ENCODE measurements at places on chromosomes 3 and 15. TPM values are rescaled to one million over a fixed set of nuclear protein-coding genes. Genes with fewer than 3 reads are reported as not detected.
A peak's percentile ranks its signal among the peaks of the same experiment; 100 is the strongest.

DNA sequence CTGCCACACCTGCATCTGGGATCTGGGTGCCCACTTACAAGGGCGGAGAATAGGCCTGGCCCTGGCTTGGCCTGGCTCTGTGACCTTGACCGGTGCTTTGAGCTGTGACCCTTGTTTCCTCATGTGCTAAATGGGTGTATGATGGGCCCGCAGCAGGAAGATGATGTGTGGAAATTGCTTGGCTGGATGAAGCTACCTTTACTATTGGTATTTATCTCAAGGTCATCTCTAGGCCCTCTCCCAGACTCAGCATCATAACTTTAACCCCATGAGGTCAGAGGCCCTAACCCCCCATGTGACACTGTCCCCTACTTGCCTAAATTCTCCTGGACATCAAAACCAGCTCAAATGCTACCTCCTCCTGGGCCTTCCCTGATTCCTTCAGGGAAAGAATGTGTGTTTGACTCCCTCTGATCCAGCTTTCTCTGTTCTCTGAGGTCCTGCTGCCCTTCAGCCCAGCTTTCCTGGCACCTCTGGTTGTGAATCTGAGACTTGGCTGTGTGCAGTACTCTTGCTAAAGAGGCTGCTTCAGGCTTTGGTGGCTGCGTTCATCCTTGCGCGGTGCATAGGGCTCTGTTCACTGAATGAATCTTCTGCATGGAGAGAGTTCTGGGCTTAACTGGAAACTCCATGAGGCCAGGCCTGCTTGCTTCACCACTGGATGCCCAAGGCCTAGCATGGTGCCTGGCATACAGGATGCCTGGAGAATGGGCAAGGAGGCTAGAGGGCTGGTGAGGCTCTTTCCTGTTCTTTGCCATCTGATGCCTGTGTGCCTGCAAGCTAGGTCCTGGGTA is 25.2 kb upstream of the SLC6A6 start:
- no peaks in the 10 kb centered on the region for H3K36me3 ChIP-seq
- peaks cover 11% of the 10 kb centered on the region for H3K4me1 ChIP-seq

DNA sequence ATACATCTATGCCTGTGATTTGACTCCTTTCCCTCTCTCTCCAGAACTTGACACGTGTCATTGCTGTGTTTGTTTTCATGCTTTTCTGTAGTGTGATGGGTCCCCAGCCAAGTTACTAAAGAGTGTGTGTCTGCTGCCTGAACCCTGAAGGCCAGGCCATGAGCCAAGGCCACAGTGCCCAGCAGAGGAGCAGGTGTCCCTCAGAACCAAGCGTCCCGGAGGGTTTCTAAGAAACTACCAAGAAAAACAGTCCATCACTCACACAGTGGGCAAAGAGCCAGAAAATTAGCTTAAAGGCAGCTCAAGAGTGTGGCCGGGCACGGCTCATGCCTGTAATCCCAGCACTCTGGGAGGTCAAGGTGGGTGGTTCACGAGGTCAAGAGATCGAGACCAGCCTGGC is 35.2 kb downstream of the FBXO45 start:
- no peak for DNase-seq
- no peak overlapping the region for H3K4me3 ChIP-seq
- no peaks in the 10 kb centered on the region for H3K4me1 ChIP-seq
- no peaks in the 10 kb centered on the region for H3K36me3 ChIP-seq
- H3K27me3 ChIP-seq = no peaks in the 10 kb centered on the region
- no peak overlapping the region for H3K27ac ChIP-seq

- H3K4me1 ChIP-seq = no peaks in the 10 kb centered on the region
- H3K27ac ChIP-seq = no peak overlapping the region
- no peak for DNase-seq
- no peaks in the 10 kb centered on the region for H3K27me3 ChIP-seq
- no peak overlapping the region for H3K4me3 ChIP-seq
Observed at GRCh38 chr3:191399918-191400317, 61.0 kb upstream of the PYDC2 start.

GRCh38 chr15:32872621-32873283 is 154.9 kb downstream of the GREM1 start:
- H3K27ac ChIP-seq = no peak overlapping the region

FBXL22 gene
- 1.7 TPM for total RNA-seq

- no peak overlapping the region for H3K27ac ChIP-seq
- no peaks in the 10 kb centered on the region for H3K27me3 ChIP-seq
- DNase-seq = no peak
Observed at GRCh38 chr15:60673166-60673565, 194.2 kb upstream of the ICE2 start.

C3orf70 gene
- total RNA-seq = 1.9 TPM

DNA sequence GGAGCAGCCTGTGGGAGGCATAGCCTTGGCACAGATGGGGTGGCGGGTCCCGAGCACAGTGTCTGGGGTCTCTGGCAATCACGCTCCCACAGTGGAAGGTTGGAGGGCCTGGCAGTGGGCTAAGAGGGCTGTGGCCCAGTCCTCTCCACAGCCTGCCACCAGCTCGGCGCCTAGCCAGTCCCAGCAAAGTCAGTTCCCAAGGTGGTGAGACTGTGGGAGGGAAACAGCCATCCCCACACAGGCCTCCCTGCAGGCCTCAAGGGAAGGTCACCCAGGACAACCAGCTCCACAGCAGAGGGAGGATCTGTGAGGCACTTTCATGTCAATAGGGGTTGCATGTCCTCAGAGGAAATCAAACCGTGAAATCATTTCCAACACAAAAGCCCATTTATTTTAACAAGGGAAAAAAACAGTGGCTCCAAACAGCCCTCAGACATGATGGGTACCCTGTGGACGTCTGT is 27.6 kb upstream of the LIMD1 start:
- peak overlapping the region; percentile 7 for H3K27ac ChIP-seq
- H3K36me3 ChIP-seq = no peaks in the 10 kb centered on the region
- no peak overlapping the region for H3K4me3 ChIP-seq
- peak; percentile 41 for DNase-seq
- H3K27me3 ChIP-seq = no peaks in the 10 kb centered on the region

DNA sequence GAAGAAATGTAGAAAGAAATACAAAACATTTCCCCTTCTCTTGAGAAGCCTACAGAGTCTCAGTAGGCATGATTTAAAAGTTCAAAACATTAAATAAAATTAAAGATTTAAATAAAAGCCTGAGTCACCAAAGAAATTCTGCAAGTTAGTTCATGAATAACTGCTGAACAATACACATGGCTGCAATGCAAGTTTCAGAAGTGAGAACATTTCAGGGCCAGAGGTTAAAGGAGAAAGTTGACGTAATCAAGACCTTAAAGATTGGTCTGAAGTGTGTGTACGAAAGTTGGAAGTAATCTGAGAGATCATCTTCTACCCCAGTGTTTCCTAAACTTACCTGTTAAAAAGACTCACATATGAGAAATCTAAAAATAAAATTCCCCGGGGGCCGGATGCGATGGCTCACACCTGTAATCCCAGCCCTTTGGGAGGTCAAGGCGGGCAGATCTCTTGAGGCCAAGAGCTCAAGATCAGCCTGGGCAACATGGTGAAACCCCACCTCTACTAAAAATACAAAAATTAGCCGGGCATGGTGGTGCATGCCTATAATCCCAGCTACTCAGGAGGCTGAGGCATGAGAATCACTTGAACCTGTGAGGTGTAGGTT is 108.7 kb upstream of the PHLDB2 start:
- no peak overlapping the region for H3K4me3 ChIP-seq
- H3K27ac ChIP-seq = no peak overlapping the region
- H3K4me1 ChIP-seq = no peaks in the 10 kb centered on the region
- no peaks in the 10 kb centered on the region for H3K27me3 ChIP-seq

DNA sequence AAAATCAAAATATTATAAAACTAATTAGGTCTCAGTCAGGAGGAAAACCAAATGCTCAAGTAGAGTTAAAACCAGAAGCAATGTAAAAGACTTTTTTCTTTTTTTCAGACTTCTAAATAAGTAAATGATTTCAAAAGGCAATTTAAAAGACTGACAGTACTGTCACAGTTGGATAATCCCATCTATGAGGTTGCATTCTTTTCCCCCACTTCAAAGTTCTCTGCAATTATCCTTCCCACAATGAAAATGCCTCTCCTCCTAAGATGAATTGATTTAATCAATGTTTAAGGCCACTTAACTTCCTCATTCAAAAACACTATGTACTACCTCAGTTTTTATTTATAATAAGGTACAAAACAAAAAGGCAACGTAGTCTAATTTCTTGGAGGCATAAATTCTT is 8.1 kb downstream of the MRPL3 start:
- H3K27ac ChIP-seq = no peak overlapping the region
- no peaks in the 10 kb centered on the region for H3K4me1 ChIP-seq
- H3K36me3 ChIP-seq = peaks cover 80% of the 10 kb centered on the region
- no peak overlapping the region for H3K4me3 ChIP-seq
- H3K27me3 ChIP-seq = no peaks in the 10 kb centered on the region

CSTA gene
- 26.4 TPM for total RNA-seq

GRCh38 chr3:106821801-106822200 is 555.4 kb upstream of the CCDC54 start:
- no peaks in the 10 kb centered on the region for H3K36me3 ChIP-seq
- H3K27ac ChIP-seq = no peak overlapping the region
- DNase-seq = no peak
- H3K27me3 ChIP-seq = no peaks in the 10 kb centered on the region

- no peak overlapping the region for H3K4me3 ChIP-seq
- no peak for DNase-seq
- peaks cover 25% of the 10 kb centered on the region for H3K4me1 ChIP-seq
- H3K27ac ChIP-seq = peak overlapping the region; percentile 79
Observed at GRCh38 chr3:183764847-183765731, 60.3 kb downstream of the MAP6D1 start.
